ENCODE measurements at places on chromosomes 5 and 9.
A peak's percentile ranks its signal among the peaks of the same experiment; 100 is the strongest.

GRCh38 chr5:168263121-168263520 lies 28.3 kb upstream of the WWC1 start:
- no peak for DNase-seq

GRCh38 chr5:93794954-93795353 lies 53.6 kb upstream of the POU5F2 start:
- no peak for DNase-seq

- DNase-seq: peak; percentile 73
These were observed 1.4 kb downstream of the ATOSB start for GRCh38 chr9:35114113-35114839.

DNA sequence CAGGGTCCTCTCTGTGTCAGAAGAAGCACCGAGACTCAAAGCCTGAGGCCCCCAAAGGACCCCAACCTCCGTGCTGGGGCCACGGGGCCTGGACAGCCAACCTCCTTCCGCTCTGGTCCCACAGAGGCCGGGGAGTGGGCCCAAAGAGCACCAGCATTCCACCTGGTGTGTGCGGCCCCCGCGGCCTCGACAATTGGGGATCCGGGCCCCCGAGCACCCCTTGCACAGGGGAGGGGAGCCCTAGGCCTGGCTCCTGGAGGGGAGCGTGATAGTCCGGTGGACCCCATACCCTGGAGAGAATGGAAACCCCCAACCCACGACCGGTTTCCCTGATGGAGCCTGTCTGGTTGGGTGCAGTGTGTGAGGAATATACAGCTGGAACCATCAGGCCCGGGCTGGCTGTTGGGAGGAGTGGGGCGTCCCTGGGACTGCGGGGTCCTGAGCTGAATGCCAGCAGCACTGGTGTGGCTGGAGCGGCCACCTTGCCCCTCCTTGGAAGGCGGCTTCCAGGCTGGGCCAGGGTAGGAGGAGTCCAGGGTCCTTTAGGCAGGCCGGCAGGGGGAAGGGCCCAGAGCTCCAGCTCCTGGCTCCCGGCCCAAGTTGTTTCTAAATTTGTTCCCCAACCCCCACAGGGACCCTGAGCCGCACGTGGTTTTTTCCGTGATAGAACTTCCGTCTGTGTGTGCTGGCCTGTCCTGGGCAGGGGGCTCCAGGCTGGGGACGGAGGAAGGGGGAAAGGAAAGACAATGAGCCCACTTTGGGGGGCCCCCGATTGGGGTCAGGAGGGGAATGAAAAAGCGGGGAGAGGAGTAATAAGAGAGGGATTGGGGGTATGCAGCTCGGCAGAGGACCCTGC lies 825 bp upstream of the TOR4A start:
- no peak for DNase-seq

GRCh38 chr5:83149671-83150070 lies 72.3 kb downstream of the XRCC4 start:
- no peak for DNase-seq

- no peak for DNase-seq
These were observed 59.3 kb upstream of the ANGPTL2 start for GRCh38 chr9:127181595-127182190.

- DNase-seq: no peak
These were observed 20.7 kb upstream of the C5orf47 start for GRCh38 chr5:173968154-173968797.

- no peak for DNase-seq
These were observed 68.3 kb downstream of the WNK2 start for GRCh38 chr9:93252116-93252780.

Measured in activated CD4-positive, alpha-beta T cell treated with anti-CD3 and anti-CD28 coated beads for 4 hours (primary cell).